Germinal center (tissue), 1 donor: ENCODE measurements at places on chromosomes 5 and 9.

- DNase-seq: no peak
Observed at GRCh38 chr5:149433524-149434131, 54.5 kb upstream of the IL17B start.

GRCh38 chr9:127777368-127777980 lies 992 bp downstream of the SH2D3C start:
- DNase-seq: no peak

- DNase-seq: no peak
Observed at GRCh38 chr9:137049544-137050449, 3.8 kb upstream of the NPDC1 start.

- no peak for DNase-seq
Observed at GRCh38 chr5:143347046-143347445, 56.4 kb downstream of the NR3C1 start.

DNA sequence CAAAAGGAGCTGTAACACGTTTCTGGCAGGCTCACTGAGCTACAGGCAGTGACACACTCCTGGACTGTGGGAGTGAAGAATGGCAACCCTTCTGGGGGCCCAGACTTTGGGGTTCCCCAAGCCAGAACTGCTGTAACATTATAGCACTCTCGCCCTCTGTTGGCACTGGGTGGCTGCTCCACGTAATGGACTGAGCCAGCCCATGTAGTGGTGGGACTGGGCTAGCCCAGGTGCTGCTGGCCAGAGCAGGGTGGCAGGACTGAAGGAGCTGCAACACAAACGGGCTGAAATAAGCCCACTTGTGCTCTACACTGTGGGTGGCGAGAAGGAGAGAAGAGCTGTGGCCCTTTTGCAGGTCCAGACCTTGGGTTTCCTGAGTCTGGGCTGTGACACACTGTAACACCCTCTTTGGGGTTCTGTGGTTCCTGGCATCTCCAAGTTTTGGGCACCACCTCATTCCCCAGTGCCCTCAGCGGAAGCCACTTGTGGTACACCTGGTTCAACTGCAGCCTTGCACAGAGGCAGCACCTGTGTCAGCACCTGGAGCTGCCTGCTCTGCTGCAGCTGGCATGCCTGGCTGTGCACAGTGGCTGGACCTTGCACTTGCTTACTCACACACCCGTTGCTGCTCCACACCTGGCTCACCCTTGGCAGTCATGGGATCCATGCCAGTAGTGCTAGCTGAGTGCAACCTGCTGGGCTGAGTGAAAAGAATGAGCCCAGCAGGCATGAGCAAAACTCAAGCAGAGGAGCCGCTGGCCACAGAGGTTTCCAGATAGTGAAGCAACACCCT lies 95.0 kb upstream of the PRR16 start:
- DNase-seq: no peak

- peak; percentile 66 for DNase-seq
Observed at GRCh38 chr9:76394960-76395252, 680 bp upstream of the RFK start.

DNA sequence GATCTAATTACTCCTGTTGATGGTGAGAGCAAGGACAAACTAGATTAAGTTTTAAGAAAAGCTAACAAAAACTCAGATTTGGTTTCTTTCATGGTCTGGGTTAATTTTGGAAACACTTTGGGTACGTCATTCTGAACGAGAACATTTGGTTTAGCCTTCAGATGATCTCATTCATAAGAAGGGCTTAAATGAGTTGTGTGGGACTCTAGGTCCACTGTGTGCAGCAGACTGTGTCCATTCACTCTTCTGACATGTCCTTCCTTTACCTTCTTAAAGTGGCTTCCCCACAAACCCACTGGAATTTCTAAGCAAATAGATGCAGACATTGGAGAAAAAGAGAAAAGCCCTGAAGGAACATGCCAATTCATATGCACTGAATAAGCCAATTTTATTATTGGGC lies 96.8 kb downstream of the FBXO4 start:
- DNase-seq: no peak

DNA sequence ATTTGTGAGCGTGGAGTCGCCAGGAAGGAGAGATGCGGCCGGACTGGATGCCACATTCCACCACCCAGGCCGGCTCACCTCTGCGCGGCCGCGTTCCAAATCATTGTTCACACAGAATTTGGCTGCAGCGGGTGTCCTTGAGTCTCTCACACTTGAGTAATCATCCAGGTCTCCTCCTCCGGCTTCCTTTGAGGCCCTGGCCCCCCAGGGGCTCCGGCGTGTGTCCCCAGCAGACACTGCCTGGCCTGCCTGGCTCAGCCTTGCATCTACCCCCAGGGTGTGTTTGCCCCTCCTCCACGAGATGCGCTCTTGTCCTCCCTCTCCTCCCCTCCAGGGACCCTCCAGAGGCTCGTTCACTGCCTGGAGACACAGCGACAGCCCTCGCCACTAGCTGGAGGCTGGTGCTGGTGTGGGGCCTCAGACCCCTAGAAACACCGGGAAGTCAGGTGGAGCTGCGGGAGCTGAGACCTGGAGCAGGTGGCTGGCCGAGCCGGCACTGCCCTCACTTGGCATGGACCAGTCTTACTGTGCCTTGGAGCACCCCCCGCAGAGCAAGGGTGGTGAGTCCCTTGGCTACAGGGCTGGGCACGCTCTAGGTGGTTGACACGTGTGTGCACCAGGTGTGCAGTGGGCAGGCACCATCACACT lies 7.0 kb upstream of the SLC9A3 start:
- peak; percentile 48 for DNase-seq

DNA sequence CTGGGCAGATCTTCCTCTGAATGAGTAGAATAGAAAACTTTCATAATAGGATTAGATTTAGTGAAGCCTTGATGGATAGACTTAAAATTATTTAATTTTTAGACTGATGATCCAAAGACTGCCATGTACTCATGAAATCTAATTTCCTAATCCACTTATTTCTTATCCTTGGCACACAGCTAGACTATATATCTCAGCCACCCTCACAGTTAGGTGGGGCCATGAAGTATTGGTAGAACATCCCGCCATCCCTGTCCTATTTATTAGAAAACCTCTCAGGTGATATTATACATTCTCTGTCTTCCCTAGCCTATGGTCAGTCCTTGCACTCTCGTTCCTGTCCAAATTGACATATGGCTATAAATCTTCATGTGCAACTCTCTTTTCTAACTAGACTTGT lies 110.9 kb downstream of the FAM170A start:
- no peak for DNase-seq
